ENCODE measurements at places on chromosomes 1 and 21. TPM values are rescaled to one million over a fixed set of nuclear protein-coding genes. Genes with fewer than 3 reads are reported as not detected.

DNA sequence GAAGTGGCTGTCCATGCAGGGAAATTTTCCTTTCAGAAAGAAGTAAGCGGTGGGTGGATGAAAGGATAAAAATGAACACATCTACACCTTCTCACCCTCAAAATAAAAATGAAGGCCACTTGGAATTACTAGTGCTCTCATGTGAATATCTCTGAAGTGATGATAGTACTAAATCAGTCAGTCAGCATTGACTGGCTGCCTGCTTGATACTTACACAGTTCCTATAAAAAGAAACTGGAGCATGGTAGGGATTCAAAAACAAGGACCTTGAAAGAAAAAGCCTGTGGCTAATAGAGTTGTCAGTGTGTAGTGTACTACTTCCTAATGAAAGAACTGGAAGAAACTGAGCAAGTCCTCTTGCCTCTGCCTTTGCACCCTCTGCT lies 239.7 kb downstream of the HLX start:
- DNase-seq: no peak

DNA sequence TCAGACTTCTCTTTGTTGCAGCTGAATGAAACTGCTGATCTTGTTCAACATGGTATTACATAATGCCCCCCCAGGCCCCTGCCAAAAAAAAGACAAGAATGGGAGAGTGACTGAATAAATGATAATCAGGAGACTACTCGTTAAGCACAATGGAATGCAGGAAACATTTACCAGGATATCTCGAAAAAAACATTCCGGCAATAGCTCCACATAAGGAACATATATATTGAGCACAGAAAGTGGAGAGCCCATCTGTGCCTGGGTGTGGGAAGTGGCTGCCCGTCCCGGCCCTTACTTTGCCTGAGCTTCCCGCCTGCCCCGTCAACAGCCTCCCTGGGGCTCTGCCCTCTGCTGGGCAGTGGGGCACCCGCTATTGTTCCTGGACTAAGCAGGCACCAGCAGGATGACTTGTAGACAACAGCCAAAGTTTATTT lies 13.3 kb downstream of the TRIM11 start:
- DNase-seq: peak; percentile 88

DNA sequence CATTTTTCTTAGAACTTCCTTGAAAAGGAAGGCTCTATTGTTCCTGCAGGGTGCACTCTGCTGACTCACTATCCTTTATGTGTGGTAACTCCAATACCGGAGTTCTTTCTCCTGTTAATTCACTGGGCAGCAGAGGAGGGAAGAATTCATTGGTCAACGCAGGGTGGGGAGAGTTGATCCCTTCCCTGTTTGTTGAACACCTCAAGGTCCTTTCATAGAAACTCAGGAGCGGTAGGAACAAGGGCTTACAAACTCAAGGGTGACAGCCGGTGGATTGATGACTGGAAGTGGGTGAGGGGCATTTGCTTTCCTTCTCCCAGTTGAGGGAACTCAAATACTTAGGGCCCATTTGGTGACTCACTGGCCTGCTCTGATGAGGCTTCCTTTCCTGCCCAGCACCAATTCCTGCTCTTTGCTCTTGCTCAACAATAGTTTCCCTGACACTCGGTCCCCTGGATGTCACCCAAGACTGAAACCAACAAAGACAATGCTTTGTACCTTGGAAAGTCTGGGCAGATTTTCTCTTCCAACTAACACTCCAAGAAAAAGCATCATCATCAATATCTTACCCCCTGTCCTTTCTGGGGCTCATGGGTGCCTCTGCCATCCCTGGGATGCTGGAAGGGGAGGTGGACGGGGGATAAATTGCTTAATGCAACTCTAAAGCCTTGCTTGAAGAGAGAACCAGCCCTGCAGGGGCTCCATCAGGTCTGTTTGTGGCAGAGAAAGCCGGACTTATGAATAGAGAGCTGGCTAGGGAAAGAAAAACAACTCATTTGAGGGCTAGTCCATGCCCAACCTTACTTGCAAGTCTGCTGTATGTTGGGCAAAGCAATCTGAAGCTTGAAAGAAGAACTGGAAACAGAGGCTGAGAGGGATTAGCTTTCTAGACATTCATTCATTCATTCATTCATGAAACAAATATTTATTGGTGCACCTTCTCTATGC lies 9.3 kb downstream of the SLC26A9 start:
- DNase-seq: peak; percentile 75

DNA sequence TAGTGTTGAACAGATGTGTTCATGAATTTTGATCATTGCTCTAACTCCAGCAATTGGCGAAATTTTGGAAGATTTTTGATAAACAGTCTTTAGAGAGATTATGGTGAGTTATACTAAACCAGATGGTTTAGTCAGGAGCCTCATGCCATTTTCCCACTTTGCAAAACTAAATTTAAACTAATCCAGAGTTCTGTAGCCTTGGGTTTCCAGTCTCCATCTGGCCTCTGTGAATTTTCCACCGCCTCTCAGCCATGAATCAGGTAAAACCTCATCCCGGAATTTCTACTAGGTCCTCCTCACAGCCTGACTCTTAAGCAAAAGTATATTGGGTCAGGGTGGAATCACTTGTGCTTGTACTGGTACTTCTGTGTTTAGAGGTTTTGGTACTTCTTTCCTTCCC lies 44.8 kb downstream of the CLEC20A start:
- DNase-seq: no peak

DNA sequence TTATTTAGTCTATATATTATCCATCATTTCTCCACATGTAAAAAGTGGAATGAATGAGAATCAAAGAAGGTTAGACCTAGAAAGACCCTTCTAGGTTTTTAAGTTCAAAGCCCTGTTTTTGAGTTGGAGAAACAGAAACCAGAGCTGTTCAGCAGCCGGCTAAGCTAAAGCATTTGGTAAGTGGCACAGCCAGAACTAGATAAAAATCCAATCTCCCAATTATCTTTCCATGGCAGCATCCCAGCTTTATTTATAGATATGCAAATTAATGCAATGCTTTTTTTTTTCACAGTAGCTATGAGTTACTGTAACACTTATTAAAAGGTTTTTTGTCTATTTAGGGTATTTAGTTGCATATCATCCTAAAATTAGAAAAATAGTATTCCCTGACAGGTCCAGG lies 85.1 kb downstream of the NIBAN1 start:
- no peak for DNase-seq

DNA sequence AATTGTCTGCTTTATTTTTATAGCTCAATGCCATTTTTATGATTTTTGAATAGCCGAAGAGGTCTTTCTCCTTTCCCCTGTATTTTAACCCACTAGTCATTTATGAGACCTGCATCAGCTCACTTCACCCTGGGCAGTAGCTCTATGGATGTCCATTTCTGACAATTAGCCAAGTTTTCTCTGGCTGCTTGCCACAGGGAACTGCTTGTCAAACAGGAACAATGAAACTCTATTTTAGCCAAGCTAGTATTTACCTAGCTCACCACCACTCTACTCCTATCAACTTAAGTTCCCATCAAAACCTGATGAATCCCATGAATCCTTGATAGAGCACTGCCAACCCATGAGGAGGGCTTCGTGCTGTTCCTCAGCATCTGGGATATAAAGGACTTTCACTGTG lies 406.7 kb downstream of the RWDD3 start:
- no peak for DNase-seq

GRCh38 chr1:42957880-42958487 lies 684 bp downstream of the SLC2A1 start:
- DNase-seq: peak; percentile 34

GRCh38 chr21:35226968-35227744 lies 178.1 kb upstream of the RUNX1 start:
- DNase-seq: no peak

DNA sequence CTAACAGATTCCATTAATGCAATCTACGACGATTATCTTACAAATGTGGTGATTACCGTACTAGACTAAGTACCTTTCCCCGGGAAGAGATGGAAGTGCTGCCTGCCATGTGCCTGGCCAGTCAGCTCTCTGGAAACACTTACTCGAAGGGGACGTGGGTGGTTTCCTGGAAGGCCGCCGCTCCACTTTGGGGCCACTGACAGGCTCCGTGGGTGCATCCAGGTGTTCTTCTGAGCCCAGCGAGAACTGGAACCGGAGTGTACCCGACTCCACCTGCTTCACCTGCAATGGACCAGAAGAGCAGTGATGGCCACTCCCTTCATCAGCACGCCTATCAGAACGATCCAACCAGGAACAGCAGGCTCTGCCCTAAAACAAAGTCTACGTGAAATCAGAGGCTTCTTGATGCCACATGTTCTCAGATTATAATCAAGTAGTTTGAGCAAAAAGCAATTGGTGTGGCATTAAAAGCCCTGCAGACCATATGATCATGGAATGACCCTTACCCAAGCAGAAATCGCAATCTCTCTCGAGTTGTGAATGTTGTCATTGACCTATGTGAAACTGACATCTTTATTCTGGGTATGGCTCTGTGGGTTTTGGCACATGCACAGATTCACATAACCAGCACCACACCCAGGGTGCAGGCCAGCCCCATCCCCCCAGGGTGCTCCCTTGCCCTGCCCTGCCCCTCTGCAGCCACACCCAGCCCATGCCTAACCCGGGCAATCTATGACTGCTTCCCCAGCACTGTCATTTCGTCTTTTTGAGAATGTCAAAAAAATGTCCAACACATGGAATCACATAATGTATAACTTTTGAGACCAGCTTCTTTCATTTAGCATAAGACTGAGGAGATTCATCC lies 64.5 kb downstream of the NPHP4 start:
- DNase-seq: no peak

- peak; percentile 41 for DNase-seq
Observed at GRCh38 chr1:56817716-56818463, 1.3 kb downstream of the FYB2 start.

GRCh38 chr1:159055181-159055641 lies 21.4 kb downstream of the AIM2 start:
- no peak for DNase-seq

DNA sequence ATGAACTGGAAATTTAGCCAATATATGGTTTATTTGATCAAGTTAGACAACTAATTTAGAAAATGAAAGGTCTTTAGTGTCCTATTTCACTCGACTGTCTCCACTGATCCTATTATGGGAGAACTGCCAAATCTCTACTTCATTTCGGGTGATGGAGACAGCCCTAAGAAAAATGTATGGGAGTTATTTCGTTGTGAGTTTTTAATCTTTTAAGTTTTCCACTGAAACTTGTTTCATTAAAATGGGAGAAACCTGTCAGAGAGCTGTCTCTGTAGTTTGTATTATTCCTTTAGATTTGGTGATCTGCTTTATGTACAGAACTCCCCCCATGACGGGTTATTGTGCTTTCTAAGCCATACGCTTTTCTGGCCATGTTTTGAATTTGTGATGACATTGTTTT lies 899.7 kb downstream of the ADGRL2 start:
- DNase-seq: no peak

DNA sequence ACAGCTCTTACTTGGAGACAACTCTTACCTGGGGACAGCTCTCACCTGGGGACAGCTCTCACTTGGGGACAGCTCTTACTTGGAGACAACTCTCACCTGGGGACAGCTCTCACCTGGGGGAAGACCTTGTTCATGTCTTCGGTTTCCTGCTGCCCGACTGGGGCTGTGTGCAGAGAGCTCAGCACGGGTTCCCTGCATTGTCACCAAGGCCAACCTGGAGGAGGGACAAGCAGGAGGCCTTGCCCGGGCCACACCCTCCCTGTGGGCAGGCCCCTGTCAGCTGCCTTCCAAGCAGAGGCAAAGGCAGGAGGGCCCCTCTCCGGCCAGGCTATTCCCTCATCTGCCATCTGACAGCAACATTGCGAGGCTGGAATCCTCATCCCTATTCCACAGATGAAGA lies at the start of gene LDLRAD1:
Gene LDLRAD1, minus strand, starts transcription at position 208 of the 400 bp plus-strand sequence. Its CDS starts 74 bp downstream, at position 134.
- DNase-seq: no peak

- no peak for DNase-seq
Observed at GRCh38 chr21:45295576-45296365, 8.1 kb upstream of the POFUT2 start.

DNA sequence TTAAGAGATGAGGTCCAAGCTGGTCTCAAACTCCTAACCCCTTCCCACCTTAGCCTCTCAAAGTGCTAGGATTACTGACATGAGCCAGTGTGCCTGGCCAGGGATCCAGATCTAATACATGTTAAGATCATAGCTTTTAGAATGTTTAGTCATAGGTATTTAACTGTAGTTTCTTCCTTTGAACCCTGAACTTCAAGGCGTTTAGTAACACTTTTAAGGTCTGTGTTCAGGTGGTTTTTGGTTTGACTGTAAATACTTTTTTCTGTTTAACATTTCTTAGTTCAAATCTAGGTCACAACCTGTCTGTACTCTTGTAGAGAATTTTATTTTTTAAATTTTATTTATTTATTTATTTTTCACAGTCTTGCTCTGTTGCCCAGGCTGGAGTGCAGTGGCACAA lies 28.1 kb downstream of the RAP1A start:
- no peak for DNase-seq

DNA sequence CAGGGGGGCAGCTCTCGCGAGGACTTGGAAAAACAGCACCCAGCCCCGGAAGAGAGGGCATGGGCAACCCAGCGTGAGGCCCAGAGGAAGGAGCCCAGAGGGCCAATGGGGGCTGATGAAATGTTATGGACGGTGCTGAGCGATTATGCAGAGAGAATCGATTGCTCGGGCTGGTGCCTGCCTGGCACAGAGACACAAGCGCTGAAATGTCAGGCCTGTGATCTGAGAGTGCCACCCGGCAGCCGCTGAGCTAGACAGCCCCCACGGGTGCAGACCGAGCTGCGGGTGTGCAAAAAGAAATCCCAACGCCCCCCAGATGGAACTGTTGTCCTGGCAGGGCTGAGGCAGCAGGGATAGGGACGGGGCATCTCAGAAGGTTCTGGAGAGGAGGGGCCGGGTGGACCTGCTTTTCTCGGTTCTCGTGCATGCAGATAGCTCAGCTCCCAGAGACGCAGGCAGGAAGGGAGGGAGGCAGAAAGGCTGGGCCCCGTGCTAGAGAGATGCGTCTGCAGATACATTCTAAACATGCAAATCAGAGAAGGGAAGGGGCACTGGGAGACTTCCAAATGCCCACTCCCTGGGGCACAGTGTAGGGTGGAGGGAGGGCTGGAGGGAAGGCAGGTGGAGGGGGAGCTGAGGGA lies 41.5 kb downstream of the TAS1R2 start:
- DNase-seq: no peak

GRCh38 chr1:226610671-226611070 lies 62.1 kb downstream of the STUM start:
- no peak for DNase-seq

DNA sequence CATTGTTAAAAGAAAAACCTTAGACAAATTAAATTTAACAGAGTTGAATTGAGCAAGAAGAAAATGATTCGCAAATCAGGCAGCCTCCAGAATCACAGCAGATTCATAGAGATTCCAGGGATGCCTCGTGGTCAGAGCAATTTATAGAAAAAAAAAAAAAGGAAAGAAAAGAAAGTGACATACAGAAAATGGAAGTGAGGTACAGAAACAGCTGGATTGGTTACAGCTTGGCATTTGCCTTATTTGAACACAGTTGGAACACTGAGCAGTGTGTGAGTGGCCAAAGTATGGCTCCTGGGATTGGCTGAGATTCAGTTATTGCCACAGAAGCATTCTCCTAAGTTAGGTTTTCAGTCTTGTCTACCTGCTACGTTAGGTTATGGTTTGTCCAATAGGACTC lies 9.1 kb upstream of the C21orf91 start:
- DNase-seq: peak; percentile 61

GRCh38 chr1:162206749-162207635 lies 137.5 kb downstream of the NOS1AP start:
- no peak for DNase-seq

- no peak for DNase-seq
Observed at GRCh38 chr1:116258668-116259419, 114.2 kb upstream of the ATP1A1 start.

E2F2 gene
- 5.6 TPM for total RNA-seq

MAB21L3 gene
- total RNA-seq: 0.18 TPM

MRPS15 gene
- total RNA-seq: 56.2 TPM

ANKRD35 gene
- 3.9 TPM for total RNA-seq

HAX1 gene
- 141 TPM for total RNA-seq

MACF1 gene
- total RNA-seq: 284 TPM

CNST gene
- 13.1 TPM for total RNA-seq

ID3 gene
- 51.8 TPM for total RNA-seq

Data from fibroblast of the aortic adventitia (primary cell).